ENCODE measurements at places on chromosomes 5 and 9.

DNA sequence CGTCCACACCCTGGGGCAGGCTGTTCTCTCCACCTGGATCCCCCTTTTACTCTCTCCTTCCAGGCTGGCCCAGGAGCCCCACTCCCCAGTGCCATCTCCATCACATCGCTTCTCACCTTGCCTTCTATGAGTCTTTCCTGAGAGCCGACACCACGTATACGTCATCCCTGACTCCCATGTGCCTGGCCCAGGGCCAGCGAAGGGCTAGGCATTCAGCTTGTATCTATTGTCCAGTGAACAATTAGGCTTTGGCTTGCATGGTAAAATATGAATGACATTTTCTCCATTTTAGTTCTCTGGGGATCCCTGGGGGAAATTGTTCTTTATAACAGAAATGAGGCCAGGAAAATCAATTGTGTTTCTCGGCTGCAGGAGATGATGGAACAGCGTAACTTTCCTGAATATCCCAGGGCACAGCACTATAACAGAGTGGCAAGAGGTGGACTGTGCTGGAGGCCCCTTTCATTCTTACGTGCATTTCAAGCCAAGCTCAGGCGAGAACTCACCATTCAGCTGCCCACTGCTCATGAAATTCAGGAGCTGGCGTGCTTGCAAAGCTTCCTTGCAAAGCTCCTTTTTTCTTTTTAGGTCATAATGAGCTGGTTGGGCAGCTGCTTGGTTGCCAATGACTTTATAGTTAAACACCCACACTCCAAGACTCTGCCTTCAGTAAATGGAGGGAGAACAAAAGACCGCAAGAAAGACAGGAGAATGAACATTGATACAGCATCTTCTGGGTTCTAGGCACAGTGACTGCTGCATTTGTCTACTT, 37.7 kb downstream of the NSG2 start:
- no peaks in the 10 kb centered on the region for H3K4me1 ChIP-seq
- DNase-seq = no peak
- H3K36me3 ChIP-seq = no peaks in the 10 kb centered on the region
- H3K27me3 ChIP-seq = no peaks in the 10 kb centered on the region

DNA sequence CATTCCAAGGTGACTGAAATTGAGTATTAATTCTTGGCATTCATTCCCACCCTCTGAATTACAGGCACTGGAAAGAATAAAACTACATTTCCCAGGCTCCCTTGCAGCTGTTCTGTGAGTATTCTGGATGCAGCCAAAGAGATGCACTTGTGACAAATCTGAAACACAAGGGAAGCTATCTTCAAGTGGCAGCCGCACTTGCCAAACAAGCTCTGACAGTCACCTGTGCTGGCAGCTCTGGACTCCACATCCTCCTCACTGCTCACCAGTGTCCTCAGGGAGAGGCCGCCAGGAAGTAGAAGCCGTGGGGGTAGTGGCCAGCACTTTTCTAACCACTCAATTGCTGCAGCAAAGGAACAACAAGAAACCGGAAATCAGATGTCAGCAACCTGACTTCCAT, 275.0 kb downstream of the NR2F1-AS1 start:
- peaks cover 14% of the 10 kb centered on the region for H3K4me1 ChIP-seq
- H3K36me3 ChIP-seq = no peaks in the 10 kb centered on the region
- no peak for DNase-seq
- H3K4me3 ChIP-seq = no peak overlapping the region
- H3K27ac ChIP-seq = no peak overlapping the region
- H3K27me3 ChIP-seq = no peaks in the 10 kb centered on the region

DNA sequence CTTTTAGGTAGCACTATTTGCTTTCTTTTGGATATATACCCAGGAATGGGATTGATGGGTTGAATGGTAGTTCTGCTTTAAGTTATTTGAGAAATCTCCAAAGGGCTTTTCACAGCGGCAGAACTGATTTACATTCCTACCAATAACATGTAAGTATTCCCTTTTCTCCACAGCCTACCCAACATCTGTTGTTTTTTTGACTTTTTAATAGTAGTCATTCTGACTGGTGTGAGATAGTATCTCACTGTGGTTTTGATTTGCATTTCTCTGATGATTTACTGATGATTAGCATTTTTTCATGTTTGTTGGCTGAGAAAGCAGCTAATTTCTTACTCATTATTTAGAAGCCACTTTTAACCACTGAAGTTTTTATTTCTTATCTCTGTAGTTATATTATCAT, 221.1 kb upstream of the ACTBL2 start:
- H3K4me1 ChIP-seq = no peaks in the 10 kb centered on the region
- H3K36me3 ChIP-seq = no peaks in the 10 kb centered on the region
- DNase-seq = peak; percentile 19
- no peak overlapping the region for H3K4me3 ChIP-seq

- no peaks in the 10 kb centered on the region for H3K36me3 ChIP-seq
- H3K4me3 ChIP-seq = peak overlapping the region; percentile 79
- H3K27me3 ChIP-seq = no peaks in the 10 kb centered on the region
- DNase-seq = peak; percentile 71
- H3K4me1 ChIP-seq = peaks cover 7% of the 10 kb centered on the region
Measured at GRCh38 chr5:180352116-180353047, 754 bp downstream of the GFPT2 start.

- H3K27me3 ChIP-seq = no peaks in the 10 kb centered on the region
- no peak for DNase-seq
- H3K36me3 ChIP-seq = no peaks in the 10 kb centered on the region
Measured at GRCh38 chr9:16542290-16542689, 328.2 kb downstream of the BNC2 start.

- H3K36me3 ChIP-seq = no peaks in the 10 kb centered on the region
- no peak overlapping the region for H3K27ac ChIP-seq
- no peaks in the 10 kb centered on the region for H3K4me1 ChIP-seq
- peaks cover 6% of the 10 kb centered on the region for H3K27me3 ChIP-seq
- DNase-seq = peak; percentile 91
Measured at GRCh38 chr9:68584189-68585033, 43.7 kb upstream of the TMEM252 start.
